ENCODE measurements at places on chromosomes 7 and 10. TPM values are rescaled to one million over a fixed set of nuclear protein-coding genes. Genes with fewer than 3 reads are reported as not detected.

DNA sequence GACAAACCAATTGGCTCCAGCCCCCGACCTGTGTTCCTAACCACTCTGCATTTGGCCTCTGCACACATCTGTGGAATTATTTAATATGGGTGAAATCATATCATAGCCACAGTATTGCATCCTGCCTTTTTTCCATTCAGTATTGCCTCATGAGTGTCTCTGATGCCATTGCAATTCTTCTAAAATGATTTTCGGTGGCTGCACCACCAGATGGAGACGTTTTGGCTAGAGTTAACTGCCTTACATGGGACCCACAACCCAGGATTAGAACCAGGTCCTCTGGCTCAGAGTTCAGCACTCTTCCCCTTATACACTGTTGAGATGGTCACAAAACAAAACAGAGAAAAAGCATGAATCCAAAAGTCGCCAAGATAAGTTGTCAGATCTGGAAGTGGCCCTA, 180.8 kb downstream of the EMX2 start:
- H3K4me3 ChIP-seq, result no peak overlapping the region
- no peak for DNase-seq
- H3K4me1 ChIP-seq, result no peaks in the 10 kb centered on the region
- no peaks in the 10 kb centered on the region for H3K36me3 ChIP-seq

VPS26A gene
- 34.2 TPM for polyA plus RNA-seq

DNA sequence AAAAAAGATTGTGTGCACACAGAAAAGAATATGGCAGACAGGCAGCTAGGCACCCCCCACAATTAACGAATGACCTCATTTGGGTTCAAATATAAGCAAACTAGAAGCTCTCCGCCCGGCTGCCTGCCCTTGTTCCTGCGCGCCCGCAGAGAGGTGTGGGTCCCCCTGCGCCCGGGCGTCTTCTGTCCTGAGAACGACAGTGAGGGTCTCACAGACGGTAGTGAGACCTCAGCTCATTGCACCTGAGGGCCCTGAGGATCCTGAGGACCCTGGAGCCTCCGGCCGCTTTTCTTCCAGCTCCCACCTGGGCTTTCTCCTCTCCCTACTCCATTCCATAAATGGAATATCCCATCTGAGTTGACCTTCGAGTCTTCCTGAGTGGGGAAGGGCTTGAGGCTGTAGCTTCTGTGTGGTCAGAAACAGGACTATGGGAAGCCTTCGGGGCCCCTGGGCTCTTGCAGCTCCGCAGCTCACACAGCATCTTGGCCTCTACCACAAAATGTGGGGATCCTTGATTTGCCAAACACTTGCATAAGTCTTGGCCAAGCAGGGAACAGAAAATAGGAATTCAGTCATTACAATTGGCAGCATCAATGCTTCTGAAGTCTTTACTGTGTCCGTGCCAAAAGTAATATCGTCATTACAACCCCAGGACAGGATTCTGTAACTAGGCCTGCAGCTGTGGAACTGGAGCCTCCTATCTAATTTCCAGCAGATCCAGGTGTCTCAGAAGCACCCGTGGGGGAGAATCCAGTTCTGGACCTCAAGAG, 43.8 kb downstream of the JAKMIP3 start:
- H3K27ac ChIP-seq, result no peak overlapping the region
- H3K36me3 ChIP-seq, result no peaks in the 10 kb centered on the region
- H3K27me3 ChIP-seq, result peaks cover 3% of the 10 kb centered on the region
- H3K4me1 ChIP-seq, result no peaks in the 10 kb centered on the region
- H3K4me3 ChIP-seq, result no peak overlapping the region

NUDT13 gene
- 1.9 TPM for polyA plus RNA-seq

DNA sequence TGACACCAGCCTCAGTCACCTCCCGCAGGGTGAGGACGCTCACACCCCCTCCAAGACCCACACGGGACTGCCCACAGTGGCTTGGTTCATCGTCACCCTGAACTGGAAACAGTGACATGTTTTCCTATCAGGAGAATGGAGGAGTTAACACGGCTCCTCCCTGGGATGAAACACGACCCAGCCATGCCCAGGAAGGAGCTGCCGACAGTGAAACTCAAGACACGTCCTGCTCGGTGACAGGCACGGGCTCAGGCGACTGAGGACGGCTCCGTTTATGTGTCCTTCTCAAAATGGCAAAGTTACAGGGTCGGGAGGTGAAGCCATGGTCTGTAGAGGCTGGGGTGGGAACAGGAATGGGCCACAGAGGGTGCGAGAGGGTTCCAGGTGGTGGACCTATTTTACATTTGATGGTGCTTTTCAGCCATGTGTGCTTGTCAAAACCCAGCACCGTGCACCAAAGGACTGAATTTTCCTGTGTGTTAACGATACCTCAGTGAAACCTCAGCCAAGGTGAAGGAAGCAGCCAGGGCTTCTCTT, 272.4 kb downstream of the ADARB2 start:
- H3K4me3 ChIP-seq, result no peak overlapping the region
- DNase-seq, result no peak
- no peaks in the 10 kb centered on the region for H3K36me3 ChIP-seq
- no peaks in the 10 kb centered on the region for H3K4me1 ChIP-seq

DNA sequence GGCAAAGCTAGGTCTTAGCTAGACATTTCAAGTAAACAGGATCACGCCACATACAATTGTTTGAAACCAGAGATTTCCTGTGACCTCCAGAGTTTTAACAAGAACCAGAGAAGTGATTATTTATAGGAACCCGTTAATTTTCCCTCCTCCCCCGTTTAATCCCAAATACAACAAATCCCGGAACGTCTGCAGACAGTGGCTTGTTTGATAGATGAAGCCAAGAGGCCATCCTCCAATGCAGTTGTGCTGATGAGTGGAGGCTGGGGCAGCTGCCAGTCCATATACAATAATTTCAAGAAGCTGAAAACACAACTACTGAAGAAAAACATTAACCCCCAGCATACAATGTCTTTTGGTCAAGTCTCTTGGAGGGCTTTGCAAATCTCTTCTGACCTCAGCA, 971.6 kb upstream of the ZNF722 start:
- H3K36me3 ChIP-seq, result no peaks in the 10 kb centered on the region
- no peaks in the 10 kb centered on the region for H3K4me1 ChIP-seq
- no peak overlapping the region for H3K27ac ChIP-seq
- DNase-seq, result no peak

FAM131B gene
- 1.5 TPM for polyA plus RNA-seq

DNA sequence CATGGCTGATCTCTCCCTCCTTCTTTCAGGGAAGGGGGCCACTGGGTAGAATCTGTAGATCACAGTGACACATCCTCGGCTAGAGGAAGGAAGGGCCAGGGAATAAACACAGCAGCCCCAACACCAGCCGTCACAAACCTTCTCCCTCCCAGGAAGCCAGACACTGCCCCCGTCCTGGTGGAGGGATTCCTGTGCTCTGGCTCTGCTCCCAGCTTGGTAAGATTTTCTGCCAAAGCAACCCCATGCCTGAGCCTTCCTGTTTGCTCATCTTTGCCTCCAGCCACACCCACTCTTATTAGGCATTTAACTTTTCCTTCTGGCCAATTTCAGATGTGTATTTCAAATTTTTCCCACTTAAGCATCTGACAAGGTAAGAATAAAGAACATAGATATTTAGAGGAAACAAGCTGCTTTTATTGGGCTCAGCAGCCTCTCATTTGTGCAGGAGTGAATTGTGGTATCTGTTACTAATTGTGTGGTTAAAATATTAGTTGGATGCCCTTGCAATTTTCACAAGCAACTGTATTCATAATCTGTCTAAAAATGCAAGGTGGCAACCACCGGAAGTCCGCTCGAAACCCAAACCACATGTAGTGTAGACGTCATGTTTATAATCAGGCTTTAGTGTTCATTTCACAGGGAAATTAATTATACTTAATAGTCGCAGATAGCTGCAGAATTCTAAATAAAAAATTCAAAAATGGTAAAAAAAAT, 13.2 kb upstream of the NPS start:
- H3K4me3 ChIP-seq, result no peak overlapping the region
- H3K4me1 ChIP-seq, result no peaks in the 10 kb centered on the region
- no peak for DNase-seq
- no peaks in the 10 kb centered on the region for H3K36me3 ChIP-seq

DNA sequence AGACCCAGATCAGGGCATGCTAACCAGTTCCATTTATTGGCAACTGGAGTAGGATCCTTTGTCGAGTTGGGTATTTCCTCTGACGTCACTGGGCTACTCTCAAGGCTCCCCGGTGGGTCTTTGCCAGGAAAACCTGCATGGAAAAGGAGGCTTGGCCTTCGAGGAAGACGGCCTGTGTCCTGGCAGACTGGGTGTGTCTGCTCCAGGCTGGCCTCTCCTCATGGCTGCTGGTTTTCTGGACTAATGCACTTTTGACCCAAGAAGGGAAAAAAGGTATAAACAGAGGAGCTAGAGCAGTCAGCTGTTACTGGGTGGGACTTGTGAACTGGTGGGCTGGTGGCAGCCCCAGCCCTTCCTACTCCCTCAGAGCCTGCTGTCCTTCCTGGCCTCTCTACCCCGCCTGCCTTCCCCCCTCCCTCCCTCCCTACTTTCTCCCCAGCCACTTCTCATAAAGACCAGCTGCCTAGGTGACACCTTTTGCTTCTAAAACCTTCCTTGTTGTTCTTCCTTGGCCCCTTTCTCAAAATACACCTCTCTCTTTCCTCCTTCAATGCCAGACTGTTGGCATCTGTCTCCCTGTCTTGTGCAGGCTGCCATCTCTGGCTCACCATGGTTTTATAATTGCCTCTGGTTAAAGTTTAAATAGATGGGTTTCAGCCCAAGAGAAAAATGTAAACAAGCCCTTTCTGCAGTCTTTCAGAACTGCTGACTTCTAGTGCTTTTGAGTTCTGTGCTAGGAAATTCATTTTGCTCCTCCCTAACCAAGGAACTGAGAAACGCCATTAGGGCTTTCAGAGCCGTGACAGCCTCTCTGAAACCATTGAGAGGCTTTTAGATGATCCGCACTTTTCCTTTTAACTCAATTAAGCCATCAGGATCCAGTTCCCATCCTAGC, 101.8 kb upstream of the MKLN1 start:
- H3K4me3 ChIP-seq, result no peak overlapping the region
- peak; percentile 81 for DNase-seq
- no peaks in the 10 kb centered on the region for H3K36me3 ChIP-seq
- no peaks in the 10 kb centered on the region for H3K27me3 ChIP-seq
- H3K4me1 ChIP-seq, result peaks cover 22% of the 10 kb centered on the region

- no peak for DNase-seq
- H3K36me3 ChIP-seq, result no peaks in the 10 kb centered on the region
- no peaks in the 10 kb centered on the region for H3K27me3 ChIP-seq
- no peaks in the 10 kb centered on the region for H3K4me1 ChIP-seq
Observed at GRCh38 chr7:51213618-51214017, 103.0 kb downstream of the COBL start.

- H3K4me1 ChIP-seq, result peaks cover 2% of the 10 kb centered on the region
- H3K36me3 ChIP-seq, result no peaks in the 10 kb centered on the region
- H3K27ac ChIP-seq, result no peak overlapping the region
- H3K4me3 ChIP-seq, result no peak overlapping the region
- no peaks in the 10 kb centered on the region for H3K27me3 ChIP-seq
Observed at GRCh38 chr7:135514856-135515255, 5.0 kb upstream of the CNOT4 start.

- no peaks in the 10 kb centered on the region for H3K27me3 ChIP-seq
- no peaks in the 10 kb centered on the region for H3K36me3 ChIP-seq
- no peak overlapping the region for H3K4me3 ChIP-seq
- DNase-seq, result peak; percentile 77
Observed at GRCh38 chr7:30937416-30937815, 25.8 kb downstream of the AQP1 start.

CACNA2D1 gene
- polyA plus RNA-seq, result 4.0 TPM

PLXDC2 gene
- polyA plus RNA-seq, result 0.81 TPM

- no peaks in the 10 kb centered on the region for H3K27me3 ChIP-seq
- DNase-seq, result peak; percentile 20
- H3K27ac ChIP-seq, result no peak overlapping the region
- no peak overlapping the region for H3K4me3 ChIP-seq
- no peaks in the 10 kb centered on the region for H3K4me1 ChIP-seq
- H3K36me3 ChIP-seq, result no peaks in the 10 kb centered on the region
Observed at GRCh38 chr7:81484261-81484660, 285.6 kb downstream of the HGF start.

GRCh38 chr10:91432175-91432574, 22.0 kb downstream of the HECTD2 start:
- no peaks in the 10 kb centered on the region for H3K4me1 ChIP-seq
- no peak for DNase-seq
- no peak overlapping the region for H3K4me3 ChIP-seq
- H3K27me3 ChIP-seq, result no peaks in the 10 kb centered on the region
- no peak overlapping the region for H3K27ac ChIP-seq
- H3K36me3 ChIP-seq, result no peaks in the 10 kb centered on the region

- no peak overlapping the region for H3K4me3 ChIP-seq
- no peaks in the 10 kb centered on the region for H3K36me3 ChIP-seq
- no peak overlapping the region for H3K27ac ChIP-seq
- no peaks in the 10 kb centered on the region for H3K27me3 ChIP-seq
- no peaks in the 10 kb centered on the region for H3K4me1 ChIP-seq
Observed at GRCh38 chr10:118115701-118116100, 69.0 kb upstream of the RAB11FIP2 start.

DNA sequence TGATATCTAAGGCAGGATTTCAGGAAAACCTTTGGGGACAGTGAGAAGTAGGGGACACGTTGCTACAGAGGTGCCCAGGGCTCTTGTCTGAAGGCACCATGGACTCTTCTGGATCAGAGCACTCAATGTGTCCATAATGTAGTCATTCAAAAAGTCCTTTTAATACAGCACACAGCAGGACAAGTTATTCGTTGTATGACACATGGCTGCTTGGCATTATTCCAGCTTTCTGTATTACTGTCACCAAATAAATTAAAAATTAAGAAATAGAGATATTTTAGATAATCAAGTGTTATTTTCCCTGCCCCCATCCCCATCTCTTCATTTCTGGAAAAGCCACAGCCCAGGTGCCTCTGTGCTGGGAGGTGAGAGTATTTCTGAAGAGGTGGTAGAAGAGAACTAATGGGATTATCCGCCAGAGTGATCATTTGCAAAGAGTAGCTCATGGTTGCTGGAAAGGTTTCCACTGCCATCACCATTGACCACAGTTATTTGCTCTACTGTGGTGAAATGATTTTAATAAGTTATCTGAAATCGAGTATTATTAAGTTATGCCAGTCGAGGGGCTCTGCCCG, 83.0 kb downstream of the CXCL12 start:
- no peaks in the 10 kb centered on the region for H3K27me3 ChIP-seq
- no peak overlapping the region for H3K27ac ChIP-seq
- no peaks in the 10 kb centered on the region for H3K4me1 ChIP-seq

DNA sequence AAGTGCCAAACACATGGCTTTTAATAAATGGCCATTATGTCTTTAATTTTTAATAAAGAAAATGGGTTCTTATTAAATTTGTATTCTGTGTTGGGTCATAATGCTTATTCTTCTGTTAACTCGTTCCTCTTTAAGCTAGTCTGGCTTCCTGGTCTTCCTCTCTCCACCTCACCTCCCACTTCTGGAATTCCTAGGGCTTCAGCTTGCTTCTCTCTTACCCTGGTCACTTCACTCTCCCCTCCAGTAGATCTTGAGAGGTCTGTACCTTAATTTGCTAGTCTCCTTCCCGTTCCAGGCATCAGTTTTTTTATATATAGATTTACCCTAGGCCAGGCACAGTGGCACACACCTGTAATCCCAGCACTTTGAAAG, 111.2 kb downstream of the RALA start:
- no peak overlapping the region for H3K27ac ChIP-seq
- H3K36me3 ChIP-seq, result no peaks in the 10 kb centered on the region
- DNase-seq, result no peak
- peaks cover 4% of the 10 kb centered on the region for H3K27me3 ChIP-seq

CADPS2 gene
- polyA plus RNA-seq, result 16.2 TPM

MNX1 gene
- polyA plus RNA-seq, result 3.5 TPM

- no peak overlapping the region for H3K4me3 ChIP-seq
- H3K36me3 ChIP-seq, result no peaks in the 10 kb centered on the region
- DNase-seq, result no peak
- H3K4me1 ChIP-seq, result no peaks in the 10 kb centered on the region
- no peaks in the 10 kb centered on the region for H3K27me3 ChIP-seq
- H3K27ac ChIP-seq, result no peak overlapping the region
Observed at GRCh38 chr7:85781606-85782005, 594.8 kb upstream of the SEMA3D start.
